ENCODE measurements at places on chromosomes 1 and 21.
A peak's percentile ranks its signal among the peaks of the same experiment; 100 is the strongest.

DNA sequence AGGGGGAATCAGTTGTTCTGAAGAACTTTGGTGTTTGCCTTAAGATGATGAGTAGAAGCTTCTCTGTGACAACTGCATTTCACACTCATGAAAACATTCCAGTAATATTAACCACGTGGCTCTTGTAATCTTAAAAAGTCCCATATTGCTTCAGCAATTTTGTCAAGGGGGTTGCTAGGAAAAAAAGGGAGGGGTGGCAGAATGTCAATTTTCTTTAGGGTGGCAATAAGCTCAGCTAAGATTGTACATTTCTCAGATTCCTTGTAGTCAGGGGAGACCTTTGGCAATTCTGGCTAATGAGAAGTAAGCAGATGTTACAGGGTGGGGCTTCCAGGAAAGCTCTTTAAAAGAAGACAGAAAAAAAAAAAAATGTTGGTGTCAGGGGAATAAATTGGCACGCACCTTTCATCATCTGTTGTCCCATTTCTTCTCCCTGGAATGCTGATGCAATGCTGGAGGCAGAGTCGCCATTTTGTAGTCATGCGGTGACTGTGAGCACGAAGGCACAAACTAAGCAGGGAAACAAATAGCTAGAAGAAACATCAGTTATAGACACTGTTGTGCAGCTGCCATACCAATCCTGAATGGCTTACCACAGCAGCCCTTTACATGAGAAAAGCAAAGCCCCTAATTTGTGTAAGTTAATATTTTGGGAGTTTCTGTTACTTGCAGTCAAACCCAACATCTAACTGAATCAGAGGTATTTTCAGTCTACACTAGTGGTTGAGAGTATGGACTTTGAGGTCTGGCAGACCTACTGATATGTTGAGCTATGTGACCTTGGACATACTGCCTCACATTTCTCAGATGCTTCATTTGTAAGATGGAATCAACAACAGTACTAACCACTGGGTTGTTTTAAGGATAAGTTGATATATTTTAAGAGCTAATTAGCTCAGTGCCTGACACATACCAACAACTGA is 56.1 kb upstream of the MRPS6 start:
- peak; percentile 24 for DNase-seq

- DNase-seq, result no peak
Measured at GRCh38 chr21:32366191-32366590, 26.6 kb downstream of the URB1 start.

GRCh38 chr1:237684236-237684635 is 206.5 kb downstream of the ZP4 start:
- no peak for DNase-seq

DNA sequence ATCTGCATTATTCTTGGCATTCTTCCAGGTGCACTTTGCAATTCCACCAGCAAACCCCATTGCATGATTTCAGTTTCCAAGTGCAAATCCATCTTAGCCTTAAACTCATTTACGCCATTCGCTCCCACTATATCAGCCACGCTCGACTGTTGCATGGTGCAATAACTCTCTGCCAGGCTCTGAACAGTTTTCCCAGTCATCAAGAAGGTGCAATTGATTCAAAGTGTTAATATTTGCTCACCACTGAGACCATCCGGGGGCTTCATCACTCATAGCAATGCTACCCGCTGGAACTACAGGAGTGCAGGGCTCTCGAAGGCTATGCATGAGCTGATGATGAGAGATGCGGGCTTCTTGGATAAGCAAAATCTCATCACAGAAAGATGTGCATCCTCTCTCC is 488.2 kb downstream of the OMA1 start:
- no peak for DNase-seq

DNA sequence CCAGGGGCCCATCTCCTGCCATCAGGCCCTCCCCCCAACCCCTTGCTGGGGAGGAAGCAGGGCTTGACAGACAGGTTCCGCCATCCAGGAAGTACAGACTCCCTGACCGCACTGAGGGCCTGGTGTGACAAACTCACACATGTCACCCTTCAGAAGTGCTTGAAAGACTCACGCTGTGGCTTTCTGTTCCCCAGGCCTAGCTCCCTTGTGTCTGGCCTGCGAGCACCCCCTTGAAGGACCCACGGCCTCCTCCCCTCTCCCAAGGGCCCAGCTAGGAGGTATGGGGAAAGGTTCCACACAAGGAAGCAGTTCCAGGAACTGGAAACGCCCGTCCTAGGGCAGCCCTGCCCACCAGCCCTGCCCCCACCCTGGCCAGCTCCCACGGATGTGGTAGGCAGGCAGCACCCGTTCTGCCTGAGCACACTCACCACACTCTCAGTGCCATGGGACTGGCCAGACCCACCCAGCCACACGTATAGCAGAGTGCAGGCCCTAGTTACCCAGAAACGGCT is 26.7 kb downstream of the SLC2A1 start:
- peak; percentile 47 for DNase-seq

DNA sequence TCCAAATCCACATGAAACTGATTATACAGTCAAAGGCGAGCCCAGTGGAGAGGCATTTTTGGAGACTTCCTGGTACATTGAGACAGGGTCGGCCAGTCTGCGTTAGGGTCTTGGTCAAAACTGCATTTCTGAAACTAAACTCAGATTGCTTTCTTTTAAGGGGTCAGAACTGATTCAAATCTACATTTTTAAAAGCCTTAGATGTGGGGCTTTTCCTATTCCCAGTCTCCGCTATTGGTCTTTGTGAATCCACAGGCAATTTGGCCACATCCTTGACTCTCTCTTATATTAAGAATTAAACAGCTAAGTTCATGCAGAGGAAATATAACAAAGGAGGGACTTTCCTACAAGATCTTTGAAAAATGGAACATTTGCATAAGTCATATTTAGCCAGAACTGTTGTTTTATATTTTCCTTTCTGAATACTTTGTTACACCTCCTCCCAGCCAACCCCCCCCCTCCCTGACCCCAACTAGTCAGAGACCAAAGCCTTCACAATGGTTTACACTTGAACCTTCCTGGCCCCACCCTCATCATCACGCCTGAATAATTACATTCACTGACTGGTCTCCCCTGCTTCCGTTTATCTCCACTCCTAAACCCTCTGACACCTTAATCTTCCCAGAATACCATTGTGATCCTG is 30.9 kb downstream of the SELL start:
- DNase-seq, result no peak

GRCh38 chr21:39523915-39524314 is 72.1 kb downstream of the SH3BGR start:
- no peak for DNase-seq

- DNase-seq, result no peak
Measured at GRCh38 chr1:3692598-3692997, 40.3 kb downstream of the TP73 start.

GRCh38 chr1:234973426-234974250 is 155.0 kb downstream of the TOMM20 start:
- DNase-seq, result no peak

DNA sequence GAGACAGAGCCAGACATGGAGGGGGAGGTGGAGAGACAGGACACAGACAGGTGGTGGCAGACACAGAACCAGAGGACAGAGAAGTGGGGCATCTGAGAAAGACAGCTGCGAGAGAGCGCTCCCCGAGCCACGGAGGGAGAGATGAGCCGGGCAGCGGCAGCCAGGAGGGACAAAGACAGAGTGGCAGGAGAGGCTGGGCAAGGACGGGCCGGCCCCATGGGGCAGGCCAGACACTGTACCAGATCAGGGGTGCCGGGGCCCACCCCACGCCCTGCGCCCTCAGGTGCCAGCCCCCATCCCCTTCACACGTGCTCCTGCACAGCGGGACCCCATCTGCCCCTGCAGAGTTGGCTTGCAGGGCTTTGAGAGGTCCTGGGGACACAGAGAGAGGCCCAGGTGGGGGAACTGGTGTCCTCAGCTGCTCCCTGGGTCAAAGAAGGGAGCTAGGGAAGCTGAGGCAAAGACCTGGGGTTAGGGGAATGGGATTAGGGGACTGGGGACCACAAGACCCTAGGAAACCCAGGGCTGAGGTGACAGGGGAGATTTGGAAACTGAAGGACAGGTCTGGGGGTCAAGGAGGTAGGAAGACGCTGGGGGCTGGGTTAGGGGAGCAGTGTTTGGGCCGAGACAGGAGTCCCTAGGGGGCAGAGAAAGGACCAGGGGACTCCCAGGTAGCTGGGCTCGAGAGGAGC is 643 bp downstream of the FNDC5 start:
- DNase-seq, result no peak
